ENCODE measurements at places on chromosomes 2 and 18.

- DNase-seq = no peak
These were observed 17.1 kb upstream of the ANKRD62 start for GRCh38 chr18:12076424-12077140.

DNA sequence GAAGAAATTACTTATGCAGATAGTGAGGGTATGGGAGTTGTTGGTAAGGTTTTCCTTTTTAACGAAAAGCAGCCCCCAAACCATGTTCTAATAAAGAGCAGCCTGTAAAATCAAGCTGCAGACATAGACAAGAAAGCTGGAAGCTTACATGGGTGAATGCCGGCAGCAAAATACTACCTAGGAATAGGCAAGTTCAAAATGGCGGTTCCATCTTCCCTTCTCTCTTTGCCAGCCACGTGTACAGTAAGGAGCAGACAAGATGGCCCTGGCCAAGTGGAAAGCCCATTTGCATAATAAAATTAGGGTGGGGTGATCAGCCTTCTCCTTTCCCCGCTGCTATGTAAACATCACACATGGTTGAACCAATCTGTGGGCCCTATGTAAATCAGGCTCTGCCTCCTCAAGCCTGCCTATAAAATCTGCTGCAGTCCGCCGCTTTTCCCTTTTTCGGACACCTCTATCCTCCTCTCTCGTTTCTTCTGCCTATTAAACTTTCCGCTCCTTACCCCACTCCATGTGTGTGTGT is 155.0 kb downstream of the ZBTB7C start:
- no peak for DNase-seq

DNA sequence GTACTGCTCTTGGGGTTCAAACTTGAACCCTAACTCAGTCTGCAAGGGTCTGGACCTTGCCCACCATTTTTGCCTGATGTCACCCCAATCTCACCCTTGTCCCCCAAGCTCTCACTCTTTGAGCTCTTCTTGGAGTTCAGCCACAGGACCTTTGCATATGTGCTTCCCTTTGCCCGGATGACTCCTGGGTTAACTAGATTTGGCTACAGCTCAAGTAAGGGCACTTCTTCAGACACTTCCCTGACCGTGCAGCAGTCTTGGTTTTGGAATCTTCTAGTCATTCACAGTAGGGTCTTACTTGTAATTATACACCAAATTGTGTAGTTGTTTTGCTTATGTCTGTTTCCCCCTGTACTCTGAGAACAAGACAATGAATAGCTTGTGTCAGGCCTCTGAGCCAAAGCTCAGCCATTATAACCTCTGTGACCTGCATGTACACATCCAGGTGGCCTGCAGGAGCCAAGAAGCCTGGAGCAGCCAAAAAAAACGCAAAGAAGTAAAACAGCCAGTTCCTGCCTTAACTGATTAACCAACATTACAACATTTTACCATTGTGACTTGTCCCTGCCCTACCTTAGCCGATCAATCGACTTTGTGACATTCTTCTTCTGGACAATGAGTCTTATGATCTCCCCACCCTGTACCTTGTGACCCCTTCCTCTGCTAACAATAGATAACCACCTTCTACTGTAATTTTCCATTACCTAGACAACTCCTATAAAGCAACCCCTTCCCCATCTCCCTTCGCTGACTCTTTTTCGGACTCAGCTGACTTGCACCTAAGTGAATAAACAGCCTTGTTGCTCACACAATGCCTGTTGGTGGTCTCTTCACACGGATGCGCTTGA is 1.0 kb upstream of the MOGAT1 start:
- DNase-seq = no peak

DNA sequence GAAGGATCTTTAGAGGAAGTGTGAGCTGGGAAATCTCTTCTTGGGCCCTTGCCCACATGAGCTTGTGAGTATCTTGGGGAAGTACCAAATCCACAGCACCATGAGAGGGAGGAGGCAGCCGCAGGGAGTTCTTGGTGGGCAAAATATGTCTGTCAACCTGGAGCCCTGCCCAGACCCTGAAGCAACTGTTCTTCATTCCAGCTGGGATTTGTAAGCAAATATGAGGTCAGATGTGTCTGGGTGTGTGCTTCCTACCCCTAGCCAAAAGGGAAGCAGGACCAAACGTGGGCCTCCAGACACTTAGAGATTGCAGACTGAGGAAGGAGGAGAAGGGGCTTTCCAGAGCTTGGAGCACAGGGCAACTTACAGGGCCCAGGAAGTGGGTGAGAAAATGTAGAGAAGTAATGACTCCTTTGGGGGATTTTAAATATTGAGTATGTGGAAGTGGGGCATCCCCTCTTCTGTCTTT is 41.9 kb downstream of the TMEM247 start:
- no peak for DNase-seq

GRCh38 chr2:238943338-238944067 is 95.6 kb downstream of the TWIST2 start:
- no peak for DNase-seq

DNA sequence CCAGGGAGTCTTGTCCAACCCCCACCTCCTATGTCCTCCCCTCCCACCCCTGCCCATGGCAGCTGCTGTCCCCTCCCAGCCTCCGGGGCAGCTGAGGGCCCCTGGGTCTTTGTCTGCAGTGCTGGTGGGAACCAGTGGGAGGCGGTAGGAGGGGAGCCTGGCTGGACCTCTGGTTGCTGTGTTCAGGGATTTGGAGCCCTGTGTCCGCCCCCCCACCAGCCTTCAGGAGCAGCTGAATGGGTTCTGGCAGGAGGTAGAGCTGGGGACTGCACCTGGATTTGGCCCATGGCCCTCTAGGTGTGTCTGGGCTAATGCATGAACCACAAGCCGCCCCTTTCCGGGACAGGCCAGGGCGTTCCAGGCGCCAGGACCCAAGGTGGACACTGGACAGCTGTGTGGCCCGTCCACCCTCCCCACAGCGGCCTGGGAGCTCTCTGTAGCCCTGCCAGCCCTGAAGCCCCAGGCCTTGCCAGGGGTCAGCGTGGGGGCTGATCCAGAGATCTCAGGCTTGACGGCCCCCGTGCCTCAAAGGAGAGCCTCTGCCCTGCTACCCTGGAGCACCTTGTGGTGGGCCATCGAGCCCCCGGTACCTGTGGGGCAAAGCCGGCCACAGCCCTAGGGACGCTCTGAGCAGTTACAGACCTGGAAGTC is 25.4 kb downstream of the GPC1 start:
- DNase-seq = no peak

GRCh38 chr2:218234521-218234920 is 17.5 kb downstream of the ARPC2 start:
- no peak for DNase-seq

DNA sequence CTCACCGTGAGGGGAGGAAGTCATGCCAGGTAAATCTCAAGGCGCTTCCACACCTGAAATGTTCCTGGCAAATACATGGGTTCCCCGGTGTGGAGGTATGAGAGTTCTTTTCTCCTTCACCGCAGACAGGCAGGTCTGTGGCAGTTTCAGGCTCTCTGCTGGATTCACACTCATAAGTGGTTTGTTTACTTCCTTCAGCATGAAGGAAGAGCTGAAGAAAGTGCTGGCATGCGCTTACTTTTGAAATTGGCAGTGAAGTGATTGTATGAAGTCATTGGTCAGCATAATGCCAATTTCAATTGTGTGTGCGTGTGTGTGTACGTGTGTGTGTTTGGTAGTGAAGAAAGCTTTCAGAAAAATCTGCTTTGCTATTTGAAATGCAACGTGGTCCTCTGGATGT is 43.4 kb downstream of the RNF144A start:
- DNase-seq = no peak

GRCh38 chr2:145036421-145037011 is 516.6 kb upstream of the ZEB2 start:
- DNase-seq = no peak

DNA sequence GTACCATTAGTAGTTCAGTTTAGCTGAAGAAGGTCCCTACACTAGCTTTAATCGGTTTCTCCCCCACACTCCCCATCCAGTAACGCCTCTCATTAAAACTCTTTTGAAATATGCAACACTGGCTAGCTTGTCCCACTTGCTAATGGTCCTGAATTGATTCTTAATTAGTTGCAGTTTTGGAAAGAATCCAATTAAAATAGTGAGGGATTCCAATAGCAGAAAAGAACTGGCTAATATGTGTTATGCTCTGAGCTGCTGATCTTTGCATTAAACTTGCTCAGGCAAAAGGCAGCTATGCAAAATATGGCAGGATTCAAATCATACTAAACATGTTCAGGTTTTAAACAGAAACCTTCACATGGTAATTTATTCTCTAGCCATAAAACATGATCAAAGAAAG is 252.5 kb upstream of the HNRNPA3 start:
- no peak for DNase-seq

GRCh38 chr2:232623768-232624765 is 9.3 kb upstream of the EFHD1 start:
- DNase-seq = no peak

DNA sequence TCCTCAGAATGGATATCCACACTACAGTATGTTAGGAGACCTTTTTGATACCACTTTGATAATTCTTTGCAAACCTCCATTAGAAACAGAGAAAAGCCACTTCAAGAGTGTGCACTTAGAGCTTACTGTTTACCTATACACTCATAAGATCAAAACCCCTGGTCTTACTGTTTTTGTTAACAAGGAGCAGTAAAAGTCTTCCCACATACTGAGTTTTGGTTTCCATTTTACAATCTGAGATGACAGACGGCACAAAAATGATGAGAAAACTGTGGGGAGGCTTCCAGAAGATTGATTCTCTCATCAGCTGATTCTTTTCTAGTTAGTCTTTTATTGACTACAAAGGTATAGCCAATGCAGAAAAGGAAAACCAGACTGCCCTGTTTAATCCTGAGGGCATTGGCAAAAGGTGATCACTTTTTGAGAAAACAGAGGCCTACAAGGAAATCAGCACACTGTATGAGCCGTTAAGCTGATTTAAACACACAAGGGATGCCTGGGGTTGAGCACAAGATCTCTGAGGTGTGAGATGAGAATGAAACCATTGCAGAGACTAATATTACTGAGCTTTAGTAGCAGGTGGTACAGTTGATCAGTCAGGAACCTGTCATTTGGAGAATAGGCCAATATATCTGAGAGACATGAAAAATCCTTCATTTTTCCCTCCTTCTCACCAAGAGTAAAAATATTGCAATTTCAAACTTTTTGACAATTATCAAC is 368.6 kb downstream of the GRB14 start:
- DNase-seq = no peak

DNA sequence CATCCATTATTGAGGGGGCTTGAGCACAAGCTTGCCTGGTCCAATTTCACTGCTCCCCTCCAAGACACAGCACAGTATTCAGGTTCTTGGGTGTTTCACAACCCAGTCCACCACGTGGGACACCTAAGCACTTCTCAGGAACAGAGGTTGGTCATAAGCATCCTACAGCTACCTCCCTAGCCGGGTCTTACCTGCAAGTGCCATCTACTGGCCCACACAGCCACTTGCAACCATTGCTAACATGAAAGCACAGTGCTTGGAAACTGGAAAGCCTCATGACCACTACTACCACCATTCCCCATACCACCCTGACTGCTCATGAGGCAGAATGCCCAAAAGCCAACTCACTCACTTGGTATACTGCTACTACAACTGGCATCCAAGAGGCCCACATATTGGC is 105.7 kb upstream of the RPRM start:
- DNase-seq = no peak

DNA sequence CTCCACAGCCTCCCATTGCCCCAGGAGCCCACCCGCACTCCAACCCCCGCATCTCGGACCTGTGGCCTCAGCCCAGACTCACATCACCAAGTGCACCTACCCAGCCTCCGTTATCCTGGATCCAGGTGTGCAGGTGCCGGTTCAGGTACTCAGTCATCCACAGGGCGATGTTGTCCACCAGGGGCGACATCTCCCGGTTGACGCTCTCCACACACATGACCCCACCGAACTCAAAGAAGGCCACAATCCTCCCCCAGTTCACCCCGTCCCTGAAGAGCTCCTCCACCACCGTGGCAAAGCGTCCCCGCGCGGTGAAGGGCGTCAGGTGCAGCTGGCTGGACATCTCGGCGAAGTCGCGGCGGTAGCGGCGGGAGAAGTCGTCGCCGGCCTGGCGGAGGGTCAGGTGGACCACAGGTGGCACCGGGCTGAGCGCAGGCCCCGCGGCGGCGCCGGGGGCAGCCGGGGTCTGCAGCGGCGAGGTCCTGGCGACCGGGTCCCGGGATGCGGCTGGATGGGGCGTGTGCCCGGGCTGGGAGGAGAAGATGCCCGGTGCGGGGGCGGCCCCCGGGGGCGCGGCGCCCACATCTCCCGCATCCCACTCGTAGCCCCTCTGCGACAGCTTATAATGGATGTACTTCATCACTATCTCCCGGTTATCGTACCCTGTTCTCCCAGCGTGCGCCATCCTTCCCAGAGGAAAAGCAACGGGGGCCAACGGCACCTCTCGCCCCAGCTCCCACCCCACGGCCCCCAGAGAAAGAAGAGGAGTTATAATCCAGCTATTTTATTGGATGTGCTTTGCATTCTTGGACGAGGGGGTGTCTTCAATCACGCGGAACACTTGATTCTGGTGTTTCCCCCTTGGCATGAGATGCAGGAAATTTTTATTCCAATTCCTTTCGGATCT is 1.3 kb downstream of the BCL2 start:
- peak; percentile 80 for DNase-seq

GRCh38 chr2:98160554-98160953 is 73.6 kb downstream of the VWA3B start:
- DNase-seq = no peak

- no peak for DNase-seq
These were observed 46.3 kb downstream of the RTN4 start for GRCh38 chr2:55003706-55004639.

DNA sequence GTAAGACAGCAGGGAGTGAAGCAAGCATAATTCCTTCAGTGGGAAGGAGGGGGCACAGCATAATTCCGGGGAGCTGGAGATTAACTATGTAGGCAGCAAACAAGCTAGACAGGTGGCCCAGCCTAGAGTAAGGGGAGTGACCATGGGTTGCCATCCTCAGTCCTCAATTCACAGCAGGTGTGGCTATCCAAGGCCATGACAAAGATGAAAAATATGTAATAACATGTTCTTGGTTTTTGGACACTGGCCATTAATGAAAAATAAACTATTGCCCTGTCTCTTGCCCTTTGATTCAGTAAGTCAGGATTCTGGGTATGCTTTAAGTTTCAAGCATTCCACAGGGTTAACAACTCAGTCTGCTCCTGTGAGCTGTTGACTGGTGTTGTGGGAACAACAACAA is 65.0 kb downstream of the CYP1B1 start:
- DNase-seq = no peak

DNA sequence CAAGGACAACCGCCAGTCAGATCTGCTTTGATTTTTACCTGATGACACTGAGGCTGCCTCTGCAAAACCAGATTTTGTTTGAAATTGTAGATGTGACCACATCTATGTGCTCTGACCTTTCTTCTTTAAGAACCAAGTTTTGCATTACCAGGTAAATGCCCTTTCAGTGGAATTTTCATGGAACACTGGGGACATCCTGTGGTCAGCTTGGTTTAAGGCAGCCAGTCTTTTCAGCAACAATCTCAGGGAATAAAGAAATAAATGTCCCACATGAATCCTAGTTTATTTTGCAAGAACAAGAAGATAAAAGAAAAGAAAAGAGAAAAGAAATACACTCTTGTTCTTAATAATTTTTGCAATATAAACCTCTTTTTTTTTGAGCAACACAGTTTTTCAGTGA is 90.6 kb downstream of the POU3F3 start:
- DNase-seq = no peak

All from CD8-positive, alpha-beta T cell (primary cell).